ENCODE measurements at places on chromosomes 2 and 18.

DNA sequence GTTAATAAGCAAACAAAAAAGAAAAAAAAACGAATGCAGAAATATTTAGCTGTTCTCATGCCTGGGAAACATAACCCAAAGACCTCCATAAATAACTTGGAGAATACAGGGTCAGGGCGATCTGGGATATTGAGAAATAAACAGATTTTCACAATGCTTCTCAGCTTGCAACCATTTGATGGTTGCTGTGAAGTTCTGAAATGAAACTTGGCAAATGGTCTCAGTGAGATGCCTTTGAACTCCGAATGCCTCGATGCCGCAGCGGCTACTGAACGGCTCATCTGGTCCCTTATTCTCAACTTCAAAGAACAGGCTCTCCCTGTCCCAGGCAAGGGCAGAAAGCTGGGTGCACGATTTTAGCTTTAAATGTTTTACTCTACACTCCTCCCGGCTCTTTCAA, 78.1 kb downstream of the ZNF516 start:
- no peak for DNase-seq

DNA sequence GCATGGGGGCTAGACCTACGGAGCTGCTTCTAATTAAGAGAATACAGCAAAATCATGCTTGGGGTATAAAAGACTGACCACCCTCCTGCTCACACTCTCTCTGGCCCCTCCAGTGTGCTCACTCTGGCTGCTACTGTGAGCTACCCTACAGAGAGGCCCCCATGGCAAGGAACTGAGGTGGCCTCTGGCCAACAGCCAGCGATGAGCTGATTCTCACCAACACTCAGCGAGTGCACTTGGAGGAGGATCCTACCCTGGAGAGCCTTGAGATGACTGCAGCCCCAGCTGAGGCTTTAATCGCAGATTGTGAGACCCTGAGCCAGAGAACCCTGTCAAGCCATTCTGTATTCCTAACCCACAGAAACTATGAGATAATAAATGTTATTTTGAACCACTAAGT, 88.2 kb downstream of the GFPT1 start:
- DNase-seq, result no peak

DNA sequence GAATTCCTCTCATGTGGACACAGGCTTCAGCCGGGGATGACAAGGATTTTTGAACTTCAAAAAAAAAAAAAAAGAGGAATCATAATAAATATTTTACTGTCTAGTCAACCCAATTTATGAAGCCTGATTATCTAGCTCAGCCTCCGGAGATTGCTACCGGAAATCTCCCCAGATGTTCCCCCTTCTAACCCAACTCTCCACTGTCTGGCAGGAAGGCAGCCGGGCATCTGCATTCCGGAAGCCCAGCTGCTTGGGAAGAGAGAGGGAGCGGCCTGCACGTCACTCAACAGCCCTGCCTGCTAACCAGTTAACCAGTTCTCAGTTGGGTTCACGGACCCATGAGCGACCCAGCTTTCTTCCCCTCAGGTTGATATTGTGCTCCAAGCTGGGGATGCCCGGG, 87.2 kb upstream of the POU3F3 start:
- no peak for DNase-seq

DNA sequence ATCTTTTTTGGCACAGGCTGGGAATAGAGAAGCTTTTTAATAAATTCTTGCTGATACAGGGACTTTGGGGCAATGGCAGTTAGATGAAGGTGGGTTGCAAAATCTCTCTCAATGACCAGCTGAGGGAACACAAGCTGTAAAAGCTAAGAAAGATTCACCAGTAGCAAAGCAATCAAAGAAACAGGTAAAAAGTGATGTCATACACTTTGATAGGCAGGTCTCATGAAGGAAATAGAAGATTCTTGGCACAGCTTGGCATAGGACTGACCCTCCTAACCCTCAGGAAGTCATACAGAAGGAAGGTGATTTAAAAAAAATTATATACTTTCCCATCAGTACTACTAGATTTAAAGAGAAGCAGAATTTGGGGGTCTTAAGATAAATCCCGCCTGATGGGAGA, 263.6 kb downstream of the LPIN1 start:
- DNase-seq, result no peak

DNA sequence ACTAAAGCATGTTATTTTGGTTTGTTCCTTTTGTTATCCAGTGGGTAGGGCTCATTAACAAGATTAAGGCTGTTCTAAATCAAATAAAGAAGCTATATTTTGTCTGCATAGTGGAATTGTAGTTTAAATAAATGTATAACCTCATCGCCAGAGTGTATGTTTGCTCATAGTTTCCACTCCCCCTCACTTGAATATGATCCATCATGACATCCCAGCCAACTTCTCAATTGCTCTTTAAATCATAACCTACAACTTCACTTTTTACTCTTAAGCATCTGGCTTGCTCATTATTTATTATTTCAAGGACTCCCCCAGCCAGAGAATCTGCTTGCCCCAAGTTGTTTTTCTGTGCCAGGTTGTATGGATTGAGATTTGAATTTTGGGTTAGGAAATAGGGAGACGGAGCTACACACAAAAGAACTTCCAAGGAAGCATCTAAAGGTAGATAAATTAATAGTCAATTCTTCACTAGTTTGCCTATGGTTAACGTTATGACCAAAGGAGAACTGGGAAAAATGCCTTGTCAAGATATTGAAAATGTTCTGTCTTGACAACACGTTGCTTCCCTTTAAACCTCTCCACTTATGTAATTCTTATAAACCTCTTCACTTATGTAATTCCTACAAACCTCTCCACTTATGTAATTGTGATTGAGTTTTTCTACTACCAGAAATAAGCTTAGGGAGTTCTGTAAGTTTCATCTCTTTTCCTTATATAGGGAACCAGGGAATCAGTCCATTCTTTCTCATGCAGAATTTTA, 55.4 kb upstream of the UPP2 start:
- DNase-seq, result no peak

GRCh38 chr18:49376046-49376445, 84.4 kb downstream of the DYM start:
- no peak for DNase-seq

DNA sequence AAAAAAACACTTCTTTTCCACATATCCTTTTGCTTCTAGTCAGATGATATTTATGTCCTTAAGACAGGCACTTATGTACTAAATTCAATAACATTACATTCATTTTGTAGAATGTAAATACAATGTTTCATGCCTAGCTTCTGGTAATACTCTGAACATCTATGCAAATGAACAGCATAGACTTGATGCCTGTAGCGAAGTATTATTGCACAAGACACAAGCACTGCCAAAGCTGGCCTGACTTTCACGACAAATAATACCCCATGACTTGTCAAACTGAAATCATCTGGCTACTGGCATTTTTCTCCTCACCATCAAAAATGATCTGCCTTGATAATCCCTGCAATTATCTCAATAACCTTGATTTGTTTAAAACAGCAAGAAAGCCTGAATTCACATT, 101.3 kb downstream of the L3MBTL4 start:
- no peak for DNase-seq

DNA sequence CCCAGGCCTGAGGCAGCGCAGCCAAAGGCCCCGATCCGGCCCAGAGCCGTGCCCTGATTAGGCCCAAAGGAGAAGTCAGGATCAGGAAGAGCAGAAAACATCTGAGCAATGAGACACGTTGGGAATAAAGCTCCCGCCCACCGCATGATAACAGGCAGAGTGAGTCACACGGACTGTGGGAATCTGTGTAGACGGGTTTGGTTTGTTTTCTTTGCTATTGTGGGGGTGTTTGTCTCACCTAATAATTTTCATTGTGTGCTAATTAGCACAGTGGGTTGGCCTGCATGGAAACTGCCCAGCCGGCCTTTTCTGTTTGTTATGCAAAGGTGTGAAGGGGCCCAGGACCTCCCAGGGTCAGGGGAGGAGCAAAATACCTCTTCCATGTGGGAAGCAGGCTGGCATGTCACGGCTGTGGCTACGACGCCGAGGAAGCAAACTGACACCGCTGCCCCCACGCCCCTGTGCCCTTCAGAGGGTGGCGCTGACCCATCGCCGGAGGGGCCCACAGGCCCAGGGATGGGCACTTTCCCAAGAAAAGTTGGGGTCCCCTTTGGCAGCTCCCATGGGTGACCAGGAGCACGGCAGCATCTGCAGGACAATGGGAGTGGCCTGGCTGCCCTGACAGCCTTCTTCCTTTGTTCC, 68.4 kb upstream of the CTDP1 start:
- no peak for DNase-seq

DNA sequence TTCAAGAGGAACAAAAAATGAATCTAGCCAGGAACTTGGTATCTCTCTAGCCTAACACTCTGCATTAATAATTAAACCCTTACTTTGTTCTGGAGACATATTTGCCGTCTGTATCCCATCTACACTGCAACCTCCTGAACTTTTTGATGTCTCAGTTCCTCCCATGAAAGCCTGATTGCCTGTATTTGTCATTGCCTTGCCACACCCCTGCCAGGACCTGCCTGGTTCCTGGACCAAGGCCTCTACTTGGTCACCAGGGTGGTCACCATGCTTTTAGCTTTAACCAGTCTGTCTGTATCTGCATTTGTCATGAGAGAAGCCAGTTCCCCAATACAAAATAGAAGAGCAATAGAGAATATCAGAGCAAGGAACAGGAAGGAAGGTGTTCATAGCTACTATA, 58.8 kb upstream of the NOL4 start:
- DNase-seq, result no peak

GRCh38 chr2:28927878-28928277, 33.4 kb downstream of the WDR43 start:
- DNase-seq, result no peak

- no peak for DNase-seq
Observed at GRCh38 chr2:188235364-188235763, 56.3 kb upstream of the GULP1 start.

GRCh38 chr2:196515051-196515450, 124.5 kb upstream of the CCDC150 start:
- no peak for DNase-seq

GRCh38 chr2:131584380-131584779, 56.7 kb downstream of the CCDC74A start:
- no peak for DNase-seq

GRCh38 chr18:7855028-7855427, 287.9 kb downstream of the PTPRM start:
- no peak for DNase-seq

GRCh38 chr2:213609570-213610170, 325.4 kb downstream of the SPAG16 start:
- DNase-seq, result no peak

- DNase-seq, result no peak
Observed at GRCh38 chr18:34370704-34371395, 146.1 kb upstream of the NOL4 start.

- no peak for DNase-seq
Observed at GRCh38 chr2:38432820-38433606, 55.9 kb upstream of the ATL2 start.

GRCh38 chr2:170247882-170248393, 70.0 kb downstream of the MYO3B start:
- no peak for DNase-seq

GRCh38 chr2:198309673-198310280, 505.4 kb downstream of the PLCL1 start:
- peak; percentile 44 for DNase-seq

- no peak for DNase-seq
Observed at GRCh38 chr2:20501974-20502373, 55.1 kb downstream of the RHOB start.

- no peak for DNase-seq
Observed at GRCh38 chr2:185796758-185797157, 58.2 kb downstream of the FSIP2 start.

DNA sequence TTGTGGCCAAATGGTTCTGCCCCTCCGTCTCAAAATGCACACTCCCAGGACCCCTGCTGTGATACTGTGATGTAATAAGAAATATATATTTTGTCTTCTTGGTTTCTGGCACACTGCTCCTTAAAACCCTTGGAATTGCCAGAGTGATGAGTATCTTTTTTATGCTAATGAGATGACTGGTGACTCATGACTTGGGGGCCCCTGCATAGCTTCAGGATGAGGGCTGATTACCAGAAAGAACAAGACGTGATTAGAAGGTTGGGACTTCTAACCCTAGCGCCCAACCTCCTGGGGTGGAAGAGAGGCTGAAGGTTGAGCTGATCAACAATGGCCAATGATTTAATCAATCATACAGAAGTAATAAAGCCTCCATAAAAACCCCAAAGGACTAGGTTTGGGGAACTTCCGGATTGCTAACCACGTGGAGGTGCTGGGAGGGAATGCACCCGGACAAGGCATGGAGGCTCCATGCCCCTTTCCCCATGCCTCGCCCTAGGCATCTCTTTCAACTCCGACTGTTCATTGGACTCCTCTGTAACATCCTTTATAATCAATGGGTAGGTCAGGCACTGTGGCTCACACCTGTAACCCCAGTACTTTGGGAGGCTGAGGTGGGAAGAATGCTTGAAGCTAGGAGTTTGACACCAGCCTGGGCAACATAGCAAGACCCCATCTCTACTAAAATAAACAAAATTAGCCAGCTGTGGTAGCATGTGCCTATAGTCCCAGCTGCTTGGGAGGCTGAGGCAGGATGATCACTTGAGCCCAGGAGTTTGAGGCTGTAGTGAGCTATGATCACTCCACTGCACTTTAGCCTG, 89.1 kb downstream of the HS1BP3 start:
- DNase-seq, result no peak

Data from NCI-H1436 (cell line).